Stimulated activated naive CD8-positive, alpha-beta T cell treated with anti-CD3 and anti-CD28 coated beads, Interleukin-15, Interleukin-2, amounts not matched to agents 100 U/mL and 50 U/mL, for 24 hours (primary cell): ENCODE measurements at places on chromosomes 11 and 22.

DNA sequence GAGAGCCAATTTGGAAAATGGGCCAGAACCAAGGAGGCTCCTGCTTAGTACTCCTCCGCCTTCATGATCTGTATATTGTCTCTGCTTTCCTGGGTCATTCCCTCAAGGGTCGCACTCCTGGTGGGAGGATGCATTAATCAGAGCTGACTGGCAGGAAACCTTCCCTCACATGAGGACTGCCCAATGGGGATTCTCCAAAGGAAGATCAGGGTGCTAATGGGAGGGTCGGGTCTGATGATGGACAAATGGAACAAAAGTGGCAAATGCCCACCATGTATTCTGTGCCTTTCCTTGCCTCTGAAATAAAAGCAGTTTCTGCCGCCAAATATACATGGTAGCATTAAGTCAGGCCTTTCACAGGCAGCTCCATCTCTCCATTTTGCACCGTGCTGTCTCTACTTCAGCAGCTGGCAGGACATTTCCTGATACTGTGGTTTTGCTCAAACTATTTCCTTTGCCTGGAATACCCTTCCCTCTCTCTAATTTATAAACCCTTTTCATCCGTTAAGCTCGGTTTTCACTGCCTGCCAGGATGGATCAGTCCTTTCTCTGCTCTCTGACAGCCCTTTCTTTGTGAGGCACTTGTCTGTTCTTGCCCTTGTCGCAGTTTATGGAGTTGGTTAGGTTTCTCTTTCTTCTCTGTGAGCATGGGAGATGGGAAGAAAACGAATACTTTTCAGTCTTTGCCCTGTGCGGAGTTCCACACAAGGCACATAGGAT, 13.5 kb downstream of the SREBF2 start:
- DNase-seq: no peak

GRCh38 chr11:15119826-15120225, 5.1 kb downstream of the INSC start:
- DNase-seq: no peak

DNA sequence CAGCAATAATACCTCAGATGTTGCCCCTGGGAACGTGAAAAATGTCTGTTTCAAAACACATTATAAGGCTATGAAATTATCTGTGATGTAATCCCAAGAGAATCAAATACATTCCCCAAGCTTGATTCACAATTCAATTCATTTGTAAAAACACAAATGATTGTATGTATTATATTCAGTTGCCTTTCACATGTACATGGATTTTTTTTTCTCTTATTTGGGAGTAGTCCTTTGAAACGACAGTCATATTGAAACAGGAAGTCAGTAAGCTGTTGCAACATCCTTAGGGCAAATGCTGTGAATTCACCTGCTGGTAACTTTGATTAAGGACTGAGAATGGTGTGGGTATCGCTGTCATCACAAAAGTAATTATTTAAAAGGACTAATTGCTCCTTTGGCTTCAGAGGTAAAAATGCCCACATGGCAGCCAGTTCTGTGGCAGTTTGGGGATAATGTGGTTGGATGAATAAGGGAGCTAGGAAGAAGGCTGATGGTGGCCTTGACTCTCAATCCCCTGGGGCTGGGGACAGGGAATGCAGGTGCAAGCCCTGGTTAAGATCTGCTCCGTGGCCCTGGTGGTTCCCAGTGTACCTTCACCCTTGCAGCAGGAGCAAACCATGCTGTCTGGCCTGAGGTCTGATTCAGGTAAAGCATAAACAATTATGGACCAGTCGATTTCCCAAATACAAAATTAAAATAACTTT, 13.2 kb downstream of the EHF start:
- no peak for DNase-seq

DNA sequence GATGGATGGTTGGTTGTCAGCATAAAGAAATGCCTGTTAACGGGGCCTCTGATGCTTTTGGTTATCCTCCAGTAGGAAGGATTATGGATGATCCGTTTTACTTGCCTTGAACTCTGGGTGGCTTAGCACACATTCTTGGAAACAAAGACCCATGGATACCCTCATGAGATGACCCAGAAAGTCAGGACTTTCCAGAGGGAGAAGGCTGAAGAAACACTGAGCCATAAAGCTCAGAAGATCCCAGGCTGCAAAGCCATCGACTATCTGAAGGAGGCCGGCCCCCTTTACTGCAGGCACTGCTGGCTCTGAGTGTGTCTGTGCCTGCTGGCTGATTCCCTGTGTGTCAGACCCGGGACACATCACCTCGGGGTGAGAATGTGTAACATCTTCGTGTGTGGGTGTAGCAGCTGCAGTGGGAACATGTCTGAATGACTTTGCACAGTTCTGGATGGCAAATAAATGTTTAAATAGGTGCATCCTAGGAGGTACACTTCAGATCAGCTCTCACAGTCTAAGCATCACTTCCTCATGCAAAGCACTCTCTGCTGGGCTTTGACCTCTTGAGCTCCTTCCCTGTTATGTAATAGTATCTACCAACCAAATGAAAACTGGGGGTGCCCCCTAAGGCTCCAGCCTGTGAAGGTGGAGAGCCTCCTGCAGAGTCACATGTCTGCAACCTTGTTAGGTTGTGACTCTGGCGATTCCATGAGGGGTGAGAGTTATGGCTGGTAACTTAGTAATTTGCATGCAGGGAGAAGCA, 1084.9 kb downstream of the TBC1D22A start:
- no peak for DNase-seq

DNA sequence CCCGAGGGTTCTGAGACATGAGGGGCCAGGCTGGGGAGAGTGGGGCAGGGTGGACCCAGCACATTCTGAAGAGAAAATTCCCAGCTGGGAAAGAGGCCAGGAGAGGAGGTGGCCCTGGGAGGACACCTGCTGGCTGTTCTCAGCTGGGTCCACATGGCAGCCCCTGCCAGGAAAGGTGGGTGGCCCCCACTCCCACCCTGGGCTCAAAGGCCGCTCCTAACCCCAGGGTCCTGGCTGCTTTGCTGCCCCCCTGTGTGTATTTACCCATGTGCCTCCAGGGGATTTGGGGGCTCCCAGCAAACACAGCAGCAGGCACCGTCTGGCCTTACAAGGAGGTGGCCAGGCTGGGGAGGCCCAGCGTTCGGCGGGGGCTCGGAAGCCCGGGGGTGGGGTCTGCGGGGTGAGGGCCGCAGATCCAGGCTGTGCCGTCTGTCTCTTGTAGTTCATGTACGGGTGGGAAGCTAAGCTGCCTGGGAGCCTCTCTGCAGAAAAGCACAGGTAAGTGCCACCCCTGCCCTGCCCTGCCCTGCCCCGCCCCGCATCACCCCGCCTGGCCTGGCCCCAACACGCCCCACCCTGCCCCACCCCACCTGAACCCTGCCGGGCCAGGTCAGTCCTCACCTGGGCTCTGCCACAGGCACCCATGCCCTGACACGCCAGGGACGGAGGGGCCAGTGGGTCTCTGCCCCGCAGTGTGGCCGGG, 10.6 kb downstream of the MUC5B start:
- DNase-seq: no peak

GRCh38 chr22:31085928-31086327, 4.8 kb downstream of the SMTN start:
- DNase-seq: no peak

DNA sequence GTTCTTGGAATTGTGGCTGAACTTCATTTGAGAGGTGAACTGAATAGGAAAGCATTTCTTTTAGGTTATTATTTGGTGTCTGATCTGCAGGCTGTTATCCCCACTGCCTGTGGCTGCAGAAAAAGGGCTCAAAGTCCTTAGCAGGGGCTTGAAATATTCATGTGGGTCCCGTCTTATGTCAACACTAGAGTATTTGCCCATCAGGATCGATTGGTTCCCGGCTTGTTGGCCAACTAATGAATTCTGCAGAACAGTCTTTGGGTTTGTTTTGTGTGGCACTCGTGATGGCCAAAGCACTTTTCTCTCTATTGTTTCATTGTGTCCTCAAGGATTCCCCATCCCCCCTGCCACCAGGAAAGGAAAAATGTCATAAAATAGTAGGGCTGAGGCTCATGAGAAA, 211.9 kb downstream of the MYO18B start:
- DNase-seq: no peak

GRCh38 chr11:92955860-92956259, 13.6 kb upstream of the MTNR1B start:
- no peak for DNase-seq

- no peak for DNase-seq
Observed at GRCh38 chr11:86040919-86041850, 27.7 kb downstream of the PICALM start.

DNA sequence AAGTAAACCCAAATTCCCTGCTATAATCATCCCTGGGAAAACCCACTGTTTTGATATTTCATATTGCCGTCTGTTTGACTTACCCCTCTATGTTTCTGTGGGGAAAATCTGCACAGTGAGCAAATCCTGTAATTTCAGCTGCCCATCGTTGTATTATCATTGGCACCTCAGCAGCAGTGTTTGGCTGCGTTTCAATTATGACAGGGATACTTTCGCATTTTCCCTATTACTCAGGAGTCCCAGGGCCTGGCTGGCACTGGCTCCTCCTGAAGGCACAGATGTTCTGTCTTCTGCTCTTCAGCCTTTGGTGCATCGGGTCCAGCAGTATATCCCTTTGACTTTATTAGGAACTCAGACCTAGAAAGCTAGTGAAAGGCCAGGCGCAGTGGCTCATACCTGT, 12.2 kb upstream of the MMP12 start:
- DNase-seq: no peak

GRCh38 chr11:46845440-46845739, 690 bp downstream of the CKAP5 start:
- no peak for DNase-seq

DNA sequence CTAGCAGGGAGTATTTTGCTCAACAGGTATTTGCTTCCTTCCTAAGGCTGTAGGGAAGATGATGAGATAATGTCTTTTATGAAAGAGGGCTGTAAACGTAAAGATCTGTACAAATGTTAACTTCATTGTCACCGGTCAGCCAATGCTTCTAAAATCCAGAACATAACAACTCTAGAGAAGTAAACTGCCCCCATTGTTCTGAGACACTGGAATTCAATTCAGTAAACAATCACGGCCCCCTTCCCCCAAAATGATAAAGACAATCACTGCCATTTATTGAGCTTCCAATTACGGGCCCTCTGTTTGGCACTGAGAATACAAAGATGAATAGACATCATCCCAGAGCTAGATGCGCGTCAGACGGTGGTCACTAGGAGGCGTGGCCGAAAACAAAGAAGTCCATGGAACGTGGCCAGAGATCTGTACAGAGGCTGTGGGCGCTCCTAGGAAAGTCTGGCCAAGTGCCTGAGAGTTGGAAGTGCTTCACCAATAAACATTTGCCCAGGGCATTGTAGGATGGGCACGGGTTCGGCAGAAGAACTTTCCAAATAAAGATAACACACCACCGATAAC, 576 bp downstream of the TMEM258 start:
- DNase-seq: peak; percentile 60

DNA sequence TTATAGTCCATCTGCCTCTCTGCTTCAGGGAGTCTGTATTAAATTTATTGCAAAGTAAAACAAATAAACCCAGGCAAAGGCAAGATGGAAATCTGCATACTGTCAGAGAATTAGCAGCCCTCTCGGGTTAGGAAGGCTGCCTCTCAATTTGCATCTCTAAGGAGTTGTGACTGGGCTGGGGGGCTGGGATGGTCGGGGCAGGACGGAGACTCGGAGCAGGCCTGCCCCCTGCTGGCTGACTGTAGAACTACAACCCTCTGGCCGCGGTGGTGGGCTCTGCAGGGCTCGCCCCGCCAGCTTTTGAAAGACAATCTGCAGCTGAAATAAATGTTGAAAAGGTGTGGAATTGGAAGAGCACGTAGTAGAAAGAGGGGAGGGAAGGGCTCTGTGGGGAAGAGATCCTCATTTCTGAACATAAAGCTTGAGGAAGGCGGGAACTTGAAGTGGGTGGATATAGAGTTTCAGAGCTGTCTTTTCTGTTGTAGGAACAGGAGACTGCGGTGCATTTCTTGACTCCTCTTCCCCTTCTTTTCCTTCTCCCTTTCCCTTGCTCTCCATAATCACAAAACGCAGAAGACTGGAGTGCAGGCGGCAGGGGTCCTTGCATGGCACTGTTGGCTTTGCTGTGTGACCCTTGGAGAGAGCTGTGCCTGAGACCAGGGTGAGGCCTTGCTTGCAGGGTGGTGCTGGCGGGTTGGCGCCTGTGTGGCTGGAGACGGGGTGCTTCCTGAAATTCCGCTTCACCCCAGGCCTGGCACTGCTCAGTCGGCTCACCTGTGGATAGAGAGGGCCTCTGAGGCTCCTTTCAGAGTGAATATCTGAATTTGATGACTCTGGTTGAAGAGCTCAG, 22.6 kb upstream of the PKNOX2 start:
- DNase-seq: peak; percentile 75

DNA sequence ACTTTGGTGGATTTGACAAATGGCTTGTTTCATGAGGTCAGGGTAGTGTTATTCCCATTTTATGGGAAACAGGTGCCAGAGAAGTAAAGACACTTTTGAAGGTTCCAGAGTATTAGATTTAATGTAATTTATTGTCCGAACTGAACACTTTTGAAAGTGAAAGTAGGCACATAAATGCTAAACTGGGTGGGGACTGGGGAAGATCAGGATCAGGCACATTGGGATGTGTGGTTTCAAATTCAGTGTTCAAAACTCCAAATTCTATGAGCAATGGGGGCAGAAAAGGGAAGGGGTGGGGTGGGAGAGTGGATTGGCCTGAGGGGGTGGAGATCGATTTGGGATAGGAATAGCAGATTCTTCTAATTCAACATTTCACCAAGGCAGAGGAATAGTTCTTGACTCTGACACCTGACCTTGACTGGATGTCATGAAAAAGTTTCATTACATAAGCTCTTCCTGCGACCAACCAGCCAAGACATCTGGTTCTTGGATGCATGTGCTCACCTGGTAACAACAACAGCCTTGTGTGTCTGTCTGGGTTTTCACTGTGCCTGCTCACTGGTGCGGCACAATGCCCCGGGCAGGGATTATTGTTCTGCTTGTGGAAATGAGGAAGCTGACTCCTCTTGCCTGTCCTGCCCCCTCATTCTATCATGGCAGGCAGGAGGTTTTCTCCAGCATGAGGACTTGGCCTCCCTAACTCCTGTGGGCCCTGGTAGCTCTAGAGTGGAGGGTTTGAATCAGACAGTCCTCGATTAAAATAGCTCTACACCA, 10.8 kb downstream of the PPFIBP2 start:
- no peak for DNase-seq

- no peak for DNase-seq
Observed at GRCh38 chr22:40610329-40610850, 26.1 kb downstream of the MRTFA start.

DNA sequence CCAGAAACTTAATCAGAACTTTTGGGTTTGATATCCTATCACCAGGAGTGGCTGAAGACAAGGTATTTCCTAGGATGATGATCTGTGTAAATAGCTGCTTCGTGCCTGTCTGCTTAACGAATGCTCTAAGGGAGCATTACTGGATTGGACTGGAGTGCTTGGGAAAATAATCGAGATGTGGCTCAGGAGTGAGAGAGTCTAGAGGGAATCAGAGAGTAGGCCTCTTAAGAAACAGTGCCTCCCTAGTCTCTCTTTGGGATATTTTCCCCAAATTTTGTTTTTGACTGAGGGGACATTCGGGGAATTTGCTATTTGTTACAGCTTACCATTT, 2.5 kb downstream of the MAML2 start:
- no peak for DNase-seq

DNA sequence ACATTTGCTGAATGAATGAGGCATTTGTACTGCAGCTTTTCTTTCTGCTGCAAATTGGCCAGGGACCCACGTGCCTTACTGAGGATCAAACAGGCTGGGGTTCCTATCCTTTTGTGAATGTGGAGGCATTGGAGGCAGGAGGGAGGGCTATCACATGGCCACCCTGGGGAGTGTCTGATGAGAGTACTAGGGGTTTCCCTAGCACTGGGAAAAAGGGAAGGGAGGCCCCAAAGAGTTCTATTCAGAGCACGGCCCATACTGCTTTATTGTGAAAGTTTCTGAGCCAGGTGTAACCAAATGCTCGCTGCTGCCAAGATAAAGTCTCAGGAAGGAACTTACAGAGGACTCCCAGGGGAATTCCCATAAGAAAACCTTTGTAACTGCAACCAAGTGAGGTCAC, 78.4 kb upstream of the ANO1 start:
- no peak for DNase-seq
